ENCODE measurements at places on chromosomes 7 and 10.

GRCh38 chr10:79145174-79145483 is 76.4 kb downstream of the ZMIZ1 start:
- no peak for DNase-seq

- no peak for DNase-seq
Measured at GRCh38 chr10:133040198-133040597, 47.5 kb upstream of the ADGRA1 start.

- peak; percentile 14 for DNase-seq
Measured at GRCh38 chr10:46282842-46283574, 3.8 kb upstream of the ANTXRL start.

- no peak for DNase-seq
Measured at GRCh38 chr7:37476881-37477450, 28.3 kb upstream of the ELMO1 start.

GRCh38 chr10:101080933-101081931 is 19.4 kb downstream of the KAZALD1 start:
- DNase-seq = no peak

DNA sequence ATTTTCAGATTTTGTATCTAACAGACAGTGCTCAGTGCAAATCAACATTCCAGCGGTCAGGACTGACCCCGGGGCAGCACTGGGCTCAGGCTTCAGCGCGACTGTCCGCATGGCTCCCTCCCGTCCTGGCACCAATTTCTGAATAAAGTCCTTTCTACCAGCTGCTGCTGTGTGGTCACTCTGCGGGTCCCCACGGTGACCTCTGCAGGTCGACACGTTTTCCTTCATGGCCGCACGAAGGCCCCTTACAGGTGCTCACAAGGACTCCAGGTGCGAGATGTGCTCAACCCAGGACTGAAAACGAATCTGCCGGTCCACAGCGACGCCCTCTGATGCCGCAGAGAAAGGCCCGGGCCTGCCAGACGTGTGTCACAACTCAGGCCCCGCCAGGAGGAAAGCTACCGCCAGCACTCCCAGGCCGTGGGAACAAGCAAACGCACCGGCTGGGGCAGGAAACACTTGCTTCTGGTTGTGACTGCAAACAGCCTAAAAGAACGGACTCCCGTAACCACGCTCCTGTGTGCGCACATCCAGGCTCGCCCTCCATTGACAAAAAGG is 3.7 kb upstream of the UTF1 start:
- DNase-seq = no peak

- DNase-seq = no peak
Measured at GRCh38 chr10:23342213-23342884, 2.2 kb downstream of the C10orf67 start.

- DNase-seq = no peak
Measured at GRCh38 chr10:49679480-49679893, at the start of gene C10orf53. Gene C10orf53 (plus strand): TSS chr10:49679651. CDS start chr10:49679698, 47 bp downstream.
